Left ventricle myocardium superior (tissue), 1 donor: ENCODE measurements at places on chromosomes 1 and 21. TPM values are rescaled to one million over a fixed set of nuclear protein-coding genes. Genes with fewer than 3 reads are reported as not detected.

CD1C gene
- 0.74 TPM for total RNA-seq

PLEKHA6 gene
- total RNA-seq = 21.6 TPM

PTGS2 gene
- total RNA-seq = 0.77 TPM

TFAP2E gene
- total RNA-seq = 0.37 TPM

KCNJ10 gene
- not detected for total RNA-seq

FAM177B gene
- total RNA-seq = not detected

DPT gene
- 35.3 TPM for total RNA-seq

GRCh38 chr1:9362488-9362887 lies 69.8 kb downstream of the SPSB1 start:
- no peak for DNase-seq

DNA sequence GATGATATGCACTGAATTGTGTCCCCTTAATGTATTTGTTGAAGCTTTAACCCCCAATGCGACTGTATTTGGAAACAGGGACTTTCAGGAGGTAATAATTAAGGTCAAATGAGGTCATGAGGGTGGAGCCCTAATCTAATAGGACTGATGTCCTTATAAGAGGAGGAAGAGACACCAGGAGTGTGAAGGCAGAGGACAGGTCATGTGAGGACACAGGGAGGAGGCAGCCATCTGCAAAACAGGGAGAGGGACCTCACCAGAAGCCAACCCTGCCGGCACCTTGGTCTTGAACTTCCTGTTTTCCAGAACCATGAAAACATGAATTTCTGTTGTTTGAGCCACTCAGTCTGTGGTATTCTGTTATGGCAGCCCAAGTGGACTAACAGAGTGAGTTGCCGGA lies 15.3 kb downstream of the SYF2 start:
- no peak for DNase-seq

GRCh38 chr1:243539636-243540035 lies 283.8 kb downstream of the SDCCAG8 start:
- DNase-seq = no peak

- DNase-seq = no peak
Observed at GRCh38 chr1:151984313-151984956, 9.2 kb downstream of the S100A10 start.

DNA sequence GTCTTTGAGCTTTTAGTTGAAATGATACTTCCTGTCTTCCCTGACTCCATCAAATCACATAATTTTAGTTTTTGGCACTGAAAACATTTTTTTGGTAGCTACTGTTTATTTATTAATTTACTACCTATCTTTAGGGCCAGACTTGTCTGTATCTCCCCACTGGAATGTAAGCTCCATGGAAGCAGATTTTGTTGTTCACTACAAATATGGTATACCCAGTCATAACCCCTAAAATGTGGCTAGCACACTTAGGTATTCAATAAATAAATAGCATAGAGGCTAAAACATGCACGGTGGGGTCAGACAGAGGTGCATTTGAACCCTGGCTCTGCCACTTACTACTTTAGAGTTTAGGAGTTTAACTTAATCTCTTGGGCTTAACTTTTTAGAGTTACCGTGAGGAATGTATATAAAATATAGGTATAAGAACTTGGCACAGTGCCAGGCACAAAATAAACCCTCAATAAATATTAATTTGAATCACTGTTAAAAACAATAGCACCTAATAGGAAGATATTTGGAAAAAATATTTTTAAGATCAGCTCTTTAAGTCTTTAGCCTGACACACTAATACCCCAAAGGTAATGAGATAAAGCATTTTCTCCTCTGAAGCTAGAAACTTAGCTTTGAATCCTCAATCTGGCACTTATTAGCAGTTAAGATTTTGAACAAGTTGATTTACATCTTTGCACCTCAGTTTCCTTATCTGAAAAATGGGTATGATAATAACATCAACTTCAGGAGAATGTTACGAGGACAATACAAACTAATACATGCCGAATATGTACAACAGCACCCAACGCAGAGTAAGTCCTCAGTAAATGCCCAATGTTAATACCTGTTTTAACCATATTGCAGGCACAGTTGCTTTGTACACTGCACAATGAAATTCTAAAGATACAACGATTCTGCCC lies 59.6 kb upstream of the HP1BP3 start:
- DNase-seq = no peak

DNA sequence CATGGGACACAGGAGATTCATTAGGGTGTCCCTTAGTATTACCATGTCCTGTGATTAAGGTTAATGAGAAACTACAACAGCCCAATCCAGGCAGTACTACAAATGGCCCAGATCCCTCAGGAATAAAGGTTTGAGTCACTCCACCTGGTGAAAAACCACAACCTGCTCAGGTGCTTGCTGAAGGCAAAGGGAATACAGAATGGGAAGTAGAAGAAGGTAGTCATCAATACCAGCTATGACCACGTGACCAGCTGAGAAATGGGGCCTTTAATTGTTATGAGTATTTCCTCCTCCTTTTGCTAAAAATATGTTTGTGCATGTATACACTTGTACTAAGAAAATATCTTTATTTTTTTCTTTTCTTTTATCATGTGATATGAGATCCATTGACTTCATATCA lies 91.1 kb upstream of the ADAMTS5 start:
- DNase-seq = no peak

GRCh38 chr1:218401998-218402785 lies 57.1 kb downstream of the TGFB2 start:
- no peak for DNase-seq

- peak; percentile 10 for DNase-seq
Observed at GRCh38 chr1:917076-917459, 6.7 kb upstream of the SAMD11 start.

DNA sequence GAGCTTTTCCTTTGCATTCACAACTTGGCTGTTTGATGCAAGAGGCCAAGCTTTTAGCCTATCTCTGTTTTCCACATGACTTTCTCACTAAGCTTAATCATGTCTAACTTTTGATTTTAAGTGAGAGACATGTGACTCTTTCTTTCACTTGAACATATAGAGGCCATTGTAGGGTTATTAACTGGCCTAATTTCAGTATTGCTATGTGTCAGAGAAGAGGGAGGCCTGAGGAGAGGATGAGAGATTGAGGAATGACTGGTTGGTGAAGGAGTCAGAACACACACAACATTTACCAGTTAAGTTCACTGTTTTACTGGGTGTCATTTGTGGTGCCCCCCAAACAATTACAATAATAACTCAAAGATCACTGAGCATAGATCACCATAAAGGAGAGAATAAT lies 193.5 kb downstream of the CYYR1 start:
- DNase-seq = no peak
